ENCODE measurements at places on chromosomes 7 and 10.
A peak's percentile ranks its signal among the peaks of the same experiment; 100 is the strongest.

DNA sequence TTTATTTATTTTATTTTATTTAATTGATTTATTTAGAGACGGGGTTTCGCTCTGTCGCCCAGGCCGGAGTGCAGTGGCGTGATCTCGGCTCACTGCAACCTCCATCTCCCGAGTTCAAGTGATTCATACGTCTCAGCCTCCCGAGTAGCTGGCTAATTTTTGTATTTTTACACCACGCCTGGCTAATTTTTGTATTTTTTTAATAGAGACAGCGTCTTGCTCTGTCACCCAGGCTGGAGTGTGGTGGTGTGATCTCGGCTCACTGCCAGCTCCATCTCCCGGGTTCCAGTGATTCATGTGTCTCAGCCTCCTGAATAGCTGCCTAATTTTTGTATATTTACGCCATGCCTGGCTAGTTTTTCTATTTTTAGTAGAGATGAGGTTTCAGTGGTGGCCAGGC is 34.2 kb downstream of the AP5Z1 start:
- DNase-seq, result no peak

DNA sequence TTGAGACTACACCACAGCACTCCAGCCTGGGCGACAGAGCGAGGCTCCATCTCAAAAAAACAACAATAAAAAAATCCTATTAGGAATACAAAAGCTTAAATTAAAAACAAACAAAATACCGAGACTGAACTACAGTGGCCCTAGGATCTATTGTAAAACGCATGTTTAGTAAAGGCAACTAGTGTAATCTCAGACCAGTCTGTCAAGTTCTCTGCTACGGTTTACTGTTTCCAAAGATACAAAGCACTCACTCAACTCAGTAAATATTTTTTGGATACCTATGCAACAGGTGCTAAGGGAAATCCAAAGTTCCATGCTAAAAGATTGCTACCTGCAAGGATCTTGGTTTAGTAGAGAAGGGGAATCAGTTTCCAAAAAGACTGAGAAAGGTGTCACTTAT is 3.4 kb upstream of the MIOS start:
- DNase-seq, result no peak

GRCh38 chr10:123007558-123008354 is 839 bp downstream of the IKZF5 start:
- peak; percentile 46 for DNase-seq

GRCh38 chr10:12243864-12244620 is 48.1 kb downstream of the CDC123 start:
- peak; percentile 23 for DNase-seq

GRCh38 chr7:101824440-101824839 is 7.0 kb downstream of the CUX1 start:
- no peak for DNase-seq

- no peak for DNase-seq
These were observed 13.9 kb downstream of the TRPV5 start for GRCh38 chr7:142919656-142920055.

GRCh38 chr10:5284311-5285057 is 80.3 kb upstream of the UCN3 start:
- DNase-seq, result no peak

DNA sequence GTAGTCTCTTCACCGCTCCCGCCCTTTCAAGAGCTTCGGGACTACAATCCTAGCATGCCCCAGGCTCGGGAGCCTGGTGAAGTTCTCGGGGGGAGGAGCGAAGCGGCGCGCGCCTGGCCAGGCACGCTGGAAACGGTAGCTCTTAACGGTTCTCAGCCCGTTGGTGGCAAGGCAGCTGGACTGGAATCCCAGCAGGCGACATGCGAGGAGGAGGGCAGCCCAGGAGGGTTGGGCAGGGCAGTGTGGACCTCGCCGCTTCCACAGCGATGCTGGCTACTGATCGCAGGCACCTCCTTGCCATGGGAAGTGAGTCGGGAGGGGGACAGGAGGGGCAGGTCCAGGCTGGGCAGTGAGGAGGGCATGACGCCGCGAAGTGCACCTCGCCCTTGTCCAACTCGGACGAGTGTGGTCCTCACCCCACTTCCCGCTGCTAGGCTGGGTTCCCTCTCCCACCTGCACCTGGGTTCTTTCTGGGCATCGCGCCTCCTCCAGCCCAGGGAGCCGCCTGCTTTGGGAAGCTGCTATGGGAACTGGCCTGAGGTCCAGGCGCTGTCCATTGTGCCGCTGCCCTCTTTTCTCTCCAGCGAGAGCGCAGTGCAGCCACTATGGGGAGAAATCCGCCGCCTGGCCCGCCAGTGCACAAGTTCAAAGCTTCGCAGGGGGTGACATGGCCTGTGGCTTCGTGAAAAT is 367.8 kb upstream of the NUPR2 start:
- DNase-seq, result no peak

- DNase-seq, result no peak
These were observed 67.3 kb downstream of the MEST start for GRCh38 chr7:130559184-130559583.

DNA sequence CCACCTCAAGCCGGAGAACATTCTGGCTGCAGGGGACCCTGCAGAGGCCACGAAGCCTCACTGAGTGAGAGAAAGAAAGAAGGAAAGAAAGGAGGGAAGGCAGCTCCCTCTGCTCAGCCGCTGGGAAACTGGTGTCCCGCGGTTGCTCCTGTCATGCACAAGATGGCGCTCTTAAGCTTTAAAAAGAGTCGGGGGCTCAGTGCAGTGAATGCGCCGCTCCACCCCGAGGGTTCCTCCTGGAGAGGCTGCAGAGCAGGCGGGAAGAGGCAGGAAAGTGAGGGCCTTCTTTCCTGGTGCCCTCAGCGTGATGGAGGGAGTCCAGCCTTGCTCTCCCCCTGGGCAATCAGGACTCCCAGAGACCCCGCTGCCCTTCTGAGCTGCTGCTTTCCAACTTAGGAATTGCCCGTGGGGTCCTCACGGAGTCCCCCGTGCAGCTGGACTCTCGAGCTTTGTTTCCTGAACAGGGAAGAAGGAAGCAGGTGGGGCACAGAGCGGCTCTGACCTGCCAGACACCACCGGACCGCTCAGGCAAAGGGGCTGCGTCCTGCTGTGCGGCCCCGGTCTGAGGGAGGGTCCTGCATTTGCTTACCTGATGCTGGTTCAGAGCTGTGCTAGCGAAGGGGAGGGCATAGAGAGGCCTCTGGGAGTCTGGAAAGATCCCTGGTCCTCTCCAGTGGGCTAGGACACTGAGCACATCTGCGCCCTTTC is 141.9 kb upstream of the MKI67 start:
- DNase-seq, result no peak

- no peak for DNase-seq
These were observed 882.6 kb downstream of the GRM8 start for GRCh38 chr7:126370038-126370668.

- DNase-seq, result no peak
These were observed 406.5 kb downstream of the SUGCT start for GRCh38 chr7:40541336-40541735.

DNA sequence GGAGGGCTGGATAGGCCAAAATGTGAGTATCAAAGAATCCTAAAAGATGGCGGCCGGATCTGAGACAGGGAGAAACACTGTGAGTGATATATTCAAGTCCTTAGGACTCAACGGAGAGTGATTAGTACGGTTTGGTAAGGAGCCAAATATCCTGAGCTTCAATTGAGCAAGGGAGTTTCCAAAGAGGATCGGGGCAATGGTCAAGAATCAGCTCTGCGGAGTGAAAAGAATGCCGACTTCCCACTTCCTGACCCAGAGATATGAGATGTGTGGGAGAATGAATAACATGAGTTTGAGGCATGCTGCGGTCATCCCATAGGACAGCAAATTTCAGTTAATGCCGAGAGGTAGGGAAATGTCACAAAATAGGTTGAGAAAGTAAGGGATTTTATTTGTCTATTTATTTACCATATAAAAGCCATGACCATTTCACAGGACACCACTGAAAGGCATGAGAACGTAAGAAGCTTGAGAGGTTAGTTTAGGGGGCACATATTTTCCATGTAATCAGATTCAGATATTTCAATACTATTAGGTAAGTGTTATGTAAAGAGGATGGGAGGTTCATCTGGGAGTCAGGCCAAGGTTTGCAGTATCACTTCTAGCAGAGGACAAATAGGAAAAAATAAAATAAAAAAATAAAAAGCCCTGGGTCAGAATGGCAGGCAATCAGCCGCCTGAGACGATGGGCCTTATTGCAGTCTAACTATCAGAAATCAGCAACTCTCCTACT is 165.6 kb downstream of the HGF start:
- DNase-seq, result no peak

DNA sequence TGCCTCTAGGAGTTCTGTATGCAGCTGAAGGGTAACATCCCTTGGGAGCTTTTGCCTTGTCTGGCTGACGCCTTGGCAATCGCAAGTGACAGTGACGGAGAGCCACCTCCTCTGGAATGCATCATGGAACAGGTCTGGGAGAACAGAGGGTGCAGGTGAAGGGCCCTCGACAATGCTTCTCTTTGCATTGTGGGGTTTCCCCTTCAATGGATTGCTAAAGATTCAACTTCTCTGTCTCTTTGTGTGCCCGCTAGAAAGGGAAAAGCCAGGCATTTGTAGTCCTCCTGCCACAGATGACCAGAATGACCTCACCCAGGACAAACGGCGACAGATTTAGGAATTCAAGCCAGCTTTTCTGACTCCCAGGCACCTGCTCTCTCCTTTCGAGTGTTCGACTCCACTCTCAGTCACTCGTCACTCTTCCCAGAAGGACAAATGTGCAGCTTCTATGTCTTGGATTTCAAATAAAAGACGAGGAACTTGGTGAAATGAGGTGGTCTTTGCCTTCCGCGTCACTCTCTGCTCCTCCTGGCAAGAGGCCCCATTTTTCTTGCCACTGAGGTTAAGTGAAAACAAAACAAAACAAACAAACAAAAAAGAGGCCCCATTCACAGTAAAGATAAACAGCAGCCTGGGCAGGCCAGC is 26.1 kb downstream of the IL2RA start:
- DNase-seq, result no peak

DNA sequence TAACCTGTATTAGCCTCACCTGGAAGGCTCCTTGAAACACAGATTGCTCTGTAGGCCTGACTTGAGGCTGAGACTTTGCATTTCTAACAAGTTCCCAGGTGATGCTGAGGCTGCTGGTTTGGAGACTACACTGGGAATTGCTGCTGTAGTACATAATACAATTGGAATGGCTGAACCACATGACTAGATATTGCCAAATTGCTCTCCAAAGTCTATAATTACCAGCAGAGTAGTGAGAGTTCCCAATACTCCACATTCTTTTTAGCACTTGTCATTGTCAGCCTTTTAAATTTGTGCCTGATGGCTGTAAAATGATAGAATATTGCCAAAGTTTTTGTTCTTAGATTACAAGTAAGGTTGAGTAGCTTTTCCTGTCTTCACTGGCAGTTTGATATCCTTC is 39.9 kb downstream of the PLEKHA8 start:
- DNase-seq, result no peak

DNA sequence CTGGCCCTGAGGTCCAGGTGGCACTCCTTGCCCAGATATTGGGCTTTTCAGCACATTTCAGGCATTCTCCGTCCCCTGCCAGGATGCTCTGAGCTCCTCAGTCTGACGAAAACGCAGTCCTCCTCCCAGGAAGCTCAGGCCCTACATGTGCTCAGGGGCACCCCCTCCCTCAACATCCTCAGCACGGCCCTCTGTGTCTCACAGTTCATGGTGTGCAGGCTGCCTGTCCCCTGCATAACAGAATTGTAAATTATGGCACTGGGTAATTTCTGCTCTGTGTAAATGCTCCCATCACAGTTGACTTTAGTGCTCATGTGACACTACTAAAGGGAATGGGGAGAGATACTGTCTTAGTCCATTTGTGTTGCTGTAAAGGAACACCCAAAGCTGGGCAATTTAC is 563.8 kb downstream of the DNAJB6 start:
- no peak for DNase-seq

- no peak for DNase-seq
These were observed 20.5 kb downstream of the ITPRIP start for GRCh38 chr10:104317726-104318299.

DNA sequence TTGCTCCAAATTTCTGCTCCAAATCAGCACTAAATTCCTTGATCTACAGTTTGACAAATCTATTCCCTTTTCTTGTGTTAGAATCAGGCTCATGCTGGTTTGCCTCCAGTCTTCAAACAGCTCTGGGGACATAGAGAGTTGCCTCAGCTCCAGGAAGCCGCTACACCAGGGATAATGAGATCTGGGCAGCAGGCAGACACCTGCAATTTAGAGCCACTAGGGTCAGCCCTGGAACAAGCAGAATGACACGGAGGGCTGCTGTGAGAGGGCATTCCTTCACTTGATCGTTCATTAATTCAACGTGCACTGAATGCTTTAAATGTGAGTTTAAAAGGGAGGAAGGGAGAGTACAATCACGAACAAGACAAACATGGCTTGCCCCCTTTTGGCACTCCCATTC is 3.7 kb upstream of the ELMO1 start:
- no peak for DNase-seq

DNA sequence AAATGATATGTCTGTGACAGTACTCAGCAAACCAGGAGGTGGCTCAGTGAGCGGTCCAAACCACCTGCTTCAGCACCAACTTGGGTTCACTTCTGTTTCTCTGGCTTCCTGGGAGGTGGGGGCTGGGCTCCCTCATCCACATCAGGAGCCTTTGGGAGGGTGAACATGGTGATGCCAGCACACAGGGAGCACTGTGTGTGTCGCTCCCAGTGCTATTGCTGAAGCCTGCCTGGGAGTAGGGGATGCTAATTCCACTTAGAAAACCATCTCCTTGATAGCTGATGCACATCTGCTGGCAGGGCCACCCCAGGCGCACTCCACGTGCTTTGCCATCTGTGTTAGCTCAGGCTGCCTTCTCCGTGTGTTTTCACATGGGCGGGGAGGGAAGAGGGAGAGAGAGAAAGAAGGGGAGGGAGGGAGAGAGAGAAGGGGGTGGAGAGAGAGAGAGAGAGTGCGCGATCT is 58.0 kb downstream of the RAMP3 start:
- no peak for DNase-seq

- DNase-seq, result no peak
These were observed 393.0 kb downstream of the PHTF2 start for GRCh38 chr7:78191475-78192079.

GRCh38 chr7:18577096-18577771 is 81.7 kb downstream of the HDAC9 start:
- no peak for DNase-seq

- peak; percentile 40 for DNase-seq
These were observed 48.6 kb upstream of the SLIT1 start for GRCh38 chr10:97234400-97234799.

DNA sequence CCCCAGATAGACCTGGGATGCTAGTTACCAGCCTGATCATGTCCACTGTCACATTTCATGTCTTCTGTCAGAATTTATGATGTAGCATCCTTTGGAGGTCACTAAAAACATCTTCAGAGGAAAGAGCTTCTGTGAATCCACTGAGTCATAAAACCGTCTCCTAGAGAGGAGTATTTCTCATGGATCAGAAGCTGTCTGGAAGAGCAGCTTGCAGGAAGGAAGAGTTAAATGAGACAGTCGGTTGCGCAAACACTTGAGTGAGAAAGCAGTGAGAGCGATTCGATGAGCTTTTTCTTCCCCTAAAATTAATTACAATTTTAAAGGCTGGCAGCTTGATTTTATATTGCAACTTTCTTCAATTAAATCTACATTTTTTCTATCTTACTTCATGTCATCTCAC is 47.2 kb upstream of the WDR11 start:
- DNase-seq, result no peak
